ENCODE measurements at places on chromosomes 3 and 15.

GRCh38 chr3:27323087-27323570, 46.1 kb downstream of the NEK10 start:
- DNase-seq, result no peak

GRCh38 chr3:149575213-149575960, 82.4 kb downstream of the WWTR1 start:
- DNase-seq, result no peak

GRCh38 chr3:174957081-174957480, 97.9 kb downstream of the NAALADL2 start:
- no peak for DNase-seq

DNA sequence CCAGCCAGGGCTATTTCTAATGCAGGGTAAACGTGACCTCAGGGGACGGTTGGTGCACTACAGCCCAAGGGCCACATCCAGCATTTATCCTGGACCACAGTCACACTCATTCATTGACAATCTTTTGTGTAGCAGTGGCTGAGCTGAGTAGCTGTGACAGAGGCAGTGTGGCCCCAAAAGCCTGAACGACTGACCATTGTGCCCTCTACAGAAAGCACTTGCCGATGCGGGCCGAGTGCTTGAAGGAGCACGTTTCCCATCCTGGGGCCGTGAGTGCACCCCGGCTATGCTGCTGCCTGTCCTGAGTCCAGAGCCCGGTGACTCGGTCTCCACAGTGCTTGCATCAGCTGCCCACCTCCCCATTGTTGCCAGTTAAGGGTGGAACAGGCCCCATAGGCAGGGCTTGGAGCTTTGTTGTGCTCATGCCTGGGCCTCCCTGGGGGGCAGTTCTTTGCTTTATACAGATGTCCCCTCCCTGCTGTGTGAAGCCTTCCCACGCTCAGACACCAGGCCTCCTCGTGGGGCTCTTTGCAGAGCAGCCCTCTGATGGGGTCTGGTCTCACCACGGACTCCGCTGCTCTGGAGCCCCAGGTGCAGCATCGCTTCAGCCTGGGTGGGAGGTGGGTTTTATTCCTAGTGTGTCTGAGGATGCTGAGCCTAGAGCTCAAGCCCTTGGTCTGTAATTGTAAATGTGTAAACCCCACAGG, 13.0 kb upstream of the SNRPA1 start:
- no peak for DNase-seq

- DNase-seq, result no peak
Measured at GRCh38 chr3:42654331-42655201, 1.1 kb downstream of the ZBTB47 start.

- DNase-seq, result no peak
Measured at GRCh38 chr3:17585394-17586325, 156.8 kb downstream of the TBC1D5 start.

GRCh38 chr3:159848348-159849118, 140.1 kb upstream of the IL12A start:
- DNase-seq, result no peak

- no peak for DNase-seq
Measured at GRCh38 chr3:47491777-47492176, 16.0 kb upstream of the SCAP start.

Measured in stimulated activated CD8-positive, alpha-beta memory T cell treated with anti-CD3 and anti-CD28 coated beads, Interleukin-15, amount 100 ng/mL, for 48 hours (primary cell).